ENCODE measurements at places on chromosomes 12 and 14.

DNA sequence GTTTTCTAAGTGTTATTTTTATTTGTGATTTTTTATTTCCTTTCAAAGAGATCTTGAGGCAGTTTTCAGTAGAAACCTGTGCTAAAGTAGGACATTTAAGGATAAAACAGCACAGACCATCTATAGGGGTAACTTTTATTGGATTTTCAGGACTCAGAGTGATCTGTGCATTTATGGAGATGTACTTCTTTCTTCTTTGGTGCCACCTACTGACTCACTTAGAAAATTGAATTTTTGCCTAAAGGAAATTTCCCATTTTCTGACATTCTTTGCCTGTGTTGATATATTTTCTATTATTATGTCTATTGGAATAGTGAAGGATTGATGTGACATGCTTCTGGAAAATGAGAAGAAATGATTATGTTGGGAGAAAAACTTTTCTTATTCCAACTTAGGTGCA is 113.0 kb downstream of the UNC79 start:
- DNase-seq: peak; percentile 5

GRCh38 chr14:59847711-59848110 is 22.9 kb downstream of the RTN1 start:
- DNase-seq: no peak

DNA sequence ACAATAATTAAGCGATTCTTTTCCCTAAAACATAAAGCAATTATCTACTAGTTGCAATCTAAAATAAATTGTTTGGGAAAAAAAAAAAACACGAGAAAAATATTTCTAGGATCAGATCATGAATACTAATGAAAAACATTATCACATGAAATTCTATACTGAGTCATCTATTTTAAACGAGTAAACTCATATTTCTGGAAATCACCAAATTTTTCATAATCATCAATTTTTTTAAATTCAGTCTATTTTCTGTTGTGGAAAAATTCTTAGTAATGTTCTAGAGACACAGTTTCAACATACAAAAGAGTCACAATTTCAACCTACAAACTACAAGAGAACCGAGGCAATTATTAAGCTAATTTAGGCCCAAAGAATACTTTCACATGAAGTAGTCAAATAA is 245.6 kb upstream of the SOX5 start:
- no peak for DNase-seq

GRCh38 chr12:3279415-3279780 is 202.2 kb downstream of the TSPAN9 start:
- no peak for DNase-seq

DNA sequence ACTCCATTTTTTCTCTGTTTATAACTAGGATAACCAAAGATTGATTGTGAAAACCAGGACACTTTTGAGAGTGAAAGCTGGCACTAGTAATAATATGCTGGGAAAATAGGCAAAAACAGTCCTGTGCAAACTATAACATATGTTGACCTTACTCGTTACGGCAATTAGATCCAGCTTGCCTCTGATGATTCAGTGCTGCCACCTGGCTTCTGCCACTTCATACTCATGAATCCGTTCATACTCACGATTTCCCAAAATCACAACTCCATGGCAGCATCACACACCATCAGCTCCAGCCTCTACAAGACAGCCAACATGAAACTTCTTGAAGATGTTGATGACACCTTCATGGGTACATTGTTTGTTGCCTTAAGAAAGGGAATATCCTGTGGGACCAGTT is 49.1 kb upstream of the CAND1 start:
- no peak for DNase-seq

DNA sequence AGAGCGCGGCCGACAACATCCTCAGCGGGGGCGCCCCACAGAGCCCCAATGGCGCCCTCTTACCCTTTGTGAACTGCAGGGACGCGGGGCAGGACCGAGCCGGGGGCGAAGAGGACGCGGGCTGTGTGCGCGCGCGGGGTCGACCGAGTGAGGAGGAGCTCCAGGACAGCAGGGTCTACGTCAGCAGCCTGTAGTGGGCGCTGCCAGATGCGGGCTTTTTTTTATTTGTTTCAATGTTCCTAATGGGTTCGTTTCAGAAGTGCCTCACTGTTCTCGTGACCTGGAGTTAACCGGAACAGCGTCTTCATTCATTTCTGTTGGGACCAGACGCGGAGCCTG is 103.8 kb upstream of the FKBP4 start:
- DNase-seq: peak; percentile 57

GRCh38 chr12:12480074-12480473 is 82.6 kb downstream of the DUSP16 start:
- no peak for DNase-seq

DNA sequence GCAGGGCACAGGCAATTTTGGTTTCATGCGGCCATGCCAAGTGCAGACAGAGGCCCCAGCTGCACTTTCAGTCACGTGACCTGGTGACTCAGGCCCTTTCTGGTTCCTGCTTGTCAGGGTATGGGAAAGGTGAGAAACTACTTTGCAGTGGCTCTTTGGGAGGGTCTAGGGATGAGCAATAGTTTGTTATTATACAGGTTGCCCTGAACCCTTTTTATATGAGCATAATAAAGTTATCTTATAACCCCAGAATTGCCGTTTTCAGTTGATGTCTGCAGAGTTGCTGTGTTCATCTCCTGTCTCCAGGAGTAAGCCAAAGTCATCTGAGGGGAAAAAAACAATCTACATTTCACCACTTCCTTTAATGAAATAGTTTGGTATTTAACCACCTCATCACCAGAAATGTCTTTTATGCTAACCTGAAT is 30.9 kb upstream of the EMP1 start:
- DNase-seq: peak; percentile 92

DNA sequence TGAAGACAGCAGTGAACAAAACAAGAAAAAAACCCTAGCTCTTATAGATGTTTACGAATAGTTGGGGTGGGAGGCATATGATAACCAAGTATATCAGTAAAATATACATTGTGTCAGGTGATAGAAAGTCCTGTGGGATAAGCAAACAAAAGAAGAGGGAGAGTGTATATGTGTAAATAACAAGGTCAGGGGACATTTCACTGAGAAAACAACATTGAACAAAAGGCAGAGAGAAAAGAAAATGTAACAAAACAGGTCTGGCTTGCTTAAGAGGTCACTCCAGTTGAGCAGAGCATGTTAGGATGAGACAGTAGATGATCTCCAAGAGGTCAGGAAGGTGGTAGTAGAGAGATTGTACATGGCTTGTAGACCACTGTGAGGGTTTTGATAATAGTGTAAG is 304.1 kb downstream of the ACSS3 start:
- no peak for DNase-seq

- no peak for DNase-seq
Measured at GRCh38 chr12:107229827-107230226, 136.5 kb upstream of the CRY1 start.

- DNase-seq: no peak
Measured at GRCh38 chr12:71581206-71581605, 82.4 kb downstream of the ZFC3H1 start.

DNA sequence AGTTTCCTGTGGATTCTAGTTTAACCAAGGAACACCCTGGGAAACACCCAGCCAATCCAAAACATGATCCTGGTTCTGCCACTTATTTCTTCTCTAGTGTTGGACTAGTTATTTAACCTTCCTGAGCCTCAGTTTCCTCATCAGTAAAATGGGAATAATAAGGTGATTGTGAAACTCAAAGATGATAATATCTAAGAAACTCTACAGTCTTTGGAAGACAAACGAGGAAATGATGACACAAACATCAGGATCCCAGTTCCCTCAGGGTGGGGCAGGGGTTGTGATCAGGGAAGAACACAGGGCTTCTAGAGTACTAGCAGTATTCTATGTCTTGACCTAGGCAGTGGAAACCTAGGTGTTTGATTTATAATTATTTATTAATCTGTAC is 18.1 kb upstream of the TMEM106C start:
- no peak for DNase-seq

GRCh38 chr12:112450725-112451124 is 32.0 kb downstream of the PTPN11 start:
- no peak for DNase-seq

GRCh38 chr12:104729091-104729490 is 229.0 kb downstream of the SLC41A2 start:
- no peak for DNase-seq

DNA sequence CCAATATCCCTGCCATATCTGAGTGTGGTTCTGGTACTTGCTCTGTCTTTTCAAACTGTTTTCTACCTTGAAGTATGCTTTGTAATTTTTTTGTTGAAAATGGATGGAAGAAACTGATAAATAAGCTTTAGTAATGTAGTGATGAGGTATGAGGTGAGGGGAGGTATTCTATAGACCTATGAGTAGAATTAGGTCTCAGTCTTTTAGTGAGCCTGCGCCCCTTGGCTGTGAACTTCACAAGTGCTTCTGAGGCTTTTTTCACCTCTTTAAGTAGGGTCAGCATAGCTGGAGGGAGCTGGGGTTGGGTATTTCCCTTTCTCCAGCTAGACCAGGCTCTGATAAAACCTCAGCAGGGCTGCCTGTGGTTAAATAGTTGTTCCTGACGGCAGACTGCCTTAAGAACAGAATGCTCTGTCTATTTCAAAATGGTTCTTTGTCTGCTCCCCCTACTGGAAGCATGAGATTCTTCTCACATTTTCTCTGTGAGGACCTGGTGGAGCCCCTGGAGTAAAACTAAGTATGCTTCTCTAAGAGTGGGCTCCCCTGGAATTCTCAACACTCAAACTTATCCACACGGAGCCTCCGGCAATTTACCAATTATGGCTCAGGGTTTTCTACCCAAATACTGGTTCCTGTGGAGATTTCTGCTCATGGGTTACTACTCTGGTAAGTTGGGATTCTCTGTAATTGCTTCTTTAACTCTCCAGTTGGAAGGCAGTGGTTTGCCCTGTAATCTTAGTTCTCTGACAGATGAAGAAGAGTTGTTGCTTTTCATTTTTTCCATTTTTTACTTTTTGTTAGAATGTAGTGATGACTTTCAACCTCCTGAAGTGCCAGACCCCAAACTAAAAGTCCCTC is 13.1 kb downstream of the KRT5 start:
- DNase-seq: peak; percentile 11

- DNase-seq: no peak
Measured at GRCh38 chr14:85333313-85333712, 196.6 kb upstream of the FLRT2 start.

DNA sequence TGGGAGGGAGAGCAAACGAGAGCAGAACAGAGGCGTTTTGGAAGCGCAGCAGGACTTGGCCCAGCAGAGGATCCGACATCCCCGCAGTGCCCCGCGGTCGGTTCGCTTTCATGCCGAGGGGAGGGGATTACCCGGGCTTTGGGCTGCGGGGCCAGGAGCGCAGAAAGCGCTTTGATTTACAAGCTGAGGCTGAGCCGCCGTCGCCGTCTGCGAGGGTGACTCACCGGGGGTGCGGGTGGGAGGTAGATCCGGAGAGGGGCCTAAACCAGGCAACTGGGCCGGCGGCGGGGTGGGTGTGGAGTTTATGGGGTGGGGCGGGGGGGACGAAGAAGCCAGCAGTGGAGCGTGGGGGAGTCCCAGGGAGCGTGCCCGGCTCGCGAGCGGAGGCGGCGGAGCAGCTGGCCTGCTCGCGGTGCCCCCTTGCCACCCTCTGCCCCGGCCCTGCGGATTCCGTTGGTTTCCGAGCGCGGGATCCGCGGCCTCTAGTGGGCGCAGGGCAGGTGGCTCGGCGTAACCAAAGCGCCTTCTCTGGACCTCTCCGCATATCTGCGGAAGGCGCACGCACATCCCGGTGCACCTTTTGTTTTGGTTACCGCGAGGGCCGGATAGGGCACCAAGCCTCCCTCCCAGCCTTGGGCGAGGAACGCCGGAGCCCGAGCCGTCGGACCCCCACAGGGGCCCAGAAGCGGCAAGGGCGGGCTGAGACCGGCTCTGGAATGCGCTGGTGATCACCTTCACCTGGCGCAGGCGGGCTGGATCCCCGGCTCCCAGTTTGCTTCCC is 2.6 kb downstream of the SIX4 start:
- peak; percentile 27 for DNase-seq

GRCh38 chr14:88611878-88612277 is 49.0 kb downstream of the ZC3H14 start:
- no peak for DNase-seq

DNA sequence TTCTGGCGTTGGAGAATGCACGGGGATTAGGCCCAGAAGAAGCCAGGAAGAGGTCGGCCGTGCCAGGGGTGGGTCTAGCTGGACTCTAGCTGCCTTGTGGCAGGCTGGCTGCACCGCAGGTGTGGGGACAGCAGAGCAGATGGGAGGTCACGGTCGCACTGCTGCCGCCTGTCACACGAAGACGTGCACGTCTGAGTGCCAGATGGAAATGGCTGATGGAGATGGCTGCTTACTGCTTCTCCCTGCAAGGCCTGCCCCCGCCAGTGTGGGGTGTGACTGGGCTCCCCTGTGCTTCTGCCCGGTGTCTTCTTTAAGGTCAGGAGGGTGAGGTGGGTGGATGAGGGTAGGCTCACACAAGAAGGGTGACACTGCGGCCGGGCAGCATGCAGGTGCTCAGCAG is 79.0 kb downstream of the MOK start:
- no peak for DNase-seq

- no peak for DNase-seq
Measured at GRCh38 chr14:51488569-51489220, 163.0 kb upstream of the FRMD6 start.

DNA sequence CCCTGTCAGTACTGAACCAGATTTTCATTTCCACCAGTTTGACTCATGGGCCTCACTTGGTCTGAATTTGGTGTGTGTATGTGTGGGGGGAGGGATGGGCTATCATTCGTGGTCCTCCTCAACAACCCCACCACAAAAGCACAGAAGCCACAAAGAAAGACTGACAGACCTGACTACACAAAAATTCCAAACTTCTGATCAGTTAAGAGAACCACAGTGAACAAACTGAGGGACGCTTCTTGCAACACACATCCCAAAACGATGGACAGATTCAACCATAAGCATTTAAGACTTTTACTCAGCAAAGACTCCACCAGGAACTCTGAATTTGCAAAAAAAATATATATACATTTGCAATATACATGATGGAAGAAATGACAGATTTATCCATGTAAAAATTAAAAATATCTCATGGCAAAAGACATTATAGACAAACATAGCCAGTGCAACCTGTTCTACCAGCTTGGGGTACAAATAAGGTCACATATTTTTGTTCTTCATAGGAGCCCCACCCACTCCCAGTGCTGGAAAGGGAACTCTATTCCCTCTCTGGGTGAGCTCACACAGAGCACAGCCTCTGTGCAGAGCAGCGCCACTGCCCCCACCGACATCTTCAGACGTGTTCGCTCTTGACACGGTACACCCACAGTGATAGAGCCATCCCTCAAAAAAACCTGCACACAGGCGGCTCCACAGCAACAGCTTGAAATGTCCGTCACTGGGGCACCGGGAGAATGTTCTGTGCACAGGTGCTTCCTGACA is 49.7 kb downstream of the JAG2 start:
- DNase-seq: no peak

GRCh38 chr12:42507565-42507964 is 82.0 kb downstream of the PRICKLE1 start:
- DNase-seq: no peak
